Hematopoietic multipotent progenitor cell treated with erythropoietin and hydrocortisone succinate and interleukin-3 and kit ligand, for 6 days (in vitro differentiated cells): ENCODE measurements at places on chromosomes 16 and 17.

GRCh38 chr17:13420418-13420826 lies 181.3 kb downstream of the HS3ST3A1 start:
- no peak for DNase-seq

GRCh38 chr16:23435500-23435899 lies 17.5 kb downstream of the COG7 start:
- peak; percentile 92 for DNase-seq

DNA sequence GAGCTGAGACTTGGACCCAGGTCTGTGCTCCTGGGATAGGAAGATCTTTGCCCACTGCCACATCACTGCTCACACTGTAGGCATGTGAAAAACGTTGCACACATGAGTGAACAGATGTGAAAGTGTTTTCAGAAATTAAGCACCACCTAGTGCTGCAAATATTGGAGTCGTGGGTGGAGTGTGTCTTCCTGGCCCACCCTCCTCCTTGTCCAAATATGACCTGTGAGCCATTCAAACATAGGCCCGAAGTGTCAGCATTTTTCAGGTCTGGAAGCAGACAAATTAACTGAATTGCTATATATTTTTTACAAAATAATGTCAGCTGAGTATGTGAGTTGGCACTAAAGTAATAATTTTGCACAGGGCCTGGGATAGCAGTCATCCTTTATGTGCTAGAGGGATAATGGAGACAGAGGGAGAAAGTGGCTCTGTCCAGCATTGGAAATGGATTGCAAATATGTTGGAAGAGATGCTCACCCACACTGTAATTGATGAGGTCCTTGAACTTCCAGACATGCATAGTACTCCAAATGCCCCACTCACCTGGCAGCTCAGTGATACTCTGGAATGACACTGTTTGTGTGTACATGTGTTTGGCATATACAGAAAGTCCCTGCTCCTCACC lies 58.7 kb downstream of the ACSM1 start:
- DNase-seq, result no peak

GRCh38 chr17:55607731-55608341 lies 96.6 kb upstream of the SMIM36 start:
- no peak for DNase-seq

DNA sequence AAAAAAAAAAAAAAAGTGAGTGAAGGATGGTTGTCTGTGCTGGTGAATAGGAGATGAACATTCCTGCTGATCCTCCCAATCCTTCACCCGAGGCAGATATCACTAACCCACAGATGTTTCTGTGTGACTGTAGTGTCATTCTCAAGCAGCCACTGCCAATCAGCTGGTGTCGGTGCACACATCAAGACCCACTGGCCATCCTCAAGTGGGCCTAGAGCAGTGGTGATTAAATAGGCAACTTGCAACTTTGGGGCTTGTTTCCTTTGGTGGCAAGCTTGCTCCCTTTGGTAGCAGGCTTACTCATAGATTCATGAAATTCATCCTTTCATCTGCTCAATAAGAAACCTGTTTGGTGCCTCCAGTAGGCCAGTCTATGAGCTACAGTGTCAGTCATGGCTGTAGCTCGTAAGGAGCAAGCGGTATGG lies 51.1 kb upstream of the LGALS9 start:
- peak; percentile 74 for DNase-seq

- peak; percentile 81 for DNase-seq
These were observed 5.0 kb upstream of the DHRS13 start for GRCh38 chr17:28907709-28908475.

DNA sequence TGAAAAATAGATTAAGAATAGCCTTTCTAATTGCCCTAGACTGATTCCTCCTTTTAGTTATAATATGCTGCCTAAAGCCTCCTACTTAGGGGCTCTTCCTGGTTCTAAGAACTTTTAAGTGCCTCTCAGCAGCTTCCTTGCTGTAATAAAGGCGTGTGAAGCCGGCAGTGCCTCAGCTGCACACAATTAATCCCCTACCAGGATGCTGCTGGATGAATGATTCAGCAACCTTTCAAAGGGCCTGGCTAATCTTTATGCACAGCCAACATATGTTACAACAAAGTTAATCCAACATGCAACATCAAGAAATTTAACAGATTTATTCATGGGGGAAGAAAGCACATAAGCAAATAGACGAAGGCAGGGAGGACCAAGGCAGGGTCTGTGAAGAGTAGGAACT lies 145.2 kb downstream of the PMP22 start:
- DNase-seq, result no peak

DNA sequence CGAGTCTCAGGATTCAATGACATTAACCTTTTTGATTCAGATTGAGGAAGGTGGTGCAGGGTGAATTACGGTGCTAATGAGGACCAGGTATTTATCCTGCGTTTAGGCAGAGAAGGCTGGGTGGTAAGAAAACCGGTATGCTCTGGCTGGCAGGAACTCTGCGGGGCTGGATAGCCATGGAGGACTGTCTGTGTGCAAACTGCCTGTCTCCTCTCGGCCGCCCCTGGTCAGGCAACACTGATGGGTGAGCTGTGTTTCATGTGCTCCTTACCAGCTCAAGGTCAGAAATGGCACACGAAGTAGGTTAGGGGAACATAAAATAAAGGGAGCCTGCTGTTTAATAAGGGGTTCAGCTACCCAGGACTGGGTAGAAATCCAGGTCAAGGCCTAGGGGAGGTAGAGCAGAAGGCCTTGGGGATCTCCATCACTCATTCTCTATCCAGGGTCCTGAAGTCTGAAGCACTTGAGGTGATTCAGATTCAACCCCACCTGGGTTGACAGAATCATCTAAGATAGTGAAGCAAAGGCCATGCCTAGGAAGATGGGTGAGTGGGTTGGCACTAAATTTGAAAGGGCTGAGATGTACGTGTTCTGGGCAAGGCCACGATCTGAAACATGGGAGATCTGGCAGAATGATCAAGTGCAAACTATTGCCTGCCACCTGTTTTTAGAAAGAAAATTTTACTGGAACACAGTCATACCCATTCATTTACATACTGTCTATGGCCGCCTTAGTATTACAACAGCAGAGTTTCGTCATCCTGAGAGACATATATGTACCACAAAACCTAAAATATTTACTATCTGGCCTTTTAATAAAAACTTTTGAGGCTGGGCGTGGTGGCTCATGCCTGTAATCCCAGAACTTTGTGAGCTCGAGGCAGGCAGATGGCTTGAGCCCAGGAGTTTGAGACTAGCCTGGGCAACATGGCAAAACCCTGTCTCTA lies 292.5 kb downstream of the XYLT1 start:
- peak; percentile 23 for DNase-seq

GRCh38 chr17:59846394-59847165 lies 46.2 kb downstream of the TUBD1 start:
- DNase-seq, result no peak
